Right cardiac atrium (tissue), 5 donors: ENCODE measurements at places on chromosomes 13 and 19. TPM values are rescaled to one million over a fixed set of nuclear protein-coding genes. Genes with fewer than 3 reads are reported as not detected.

Gene FRY
- total RNA-seq: 101 TPM

Gene WDR87
- not detected for total RNA-seq

DNA sequence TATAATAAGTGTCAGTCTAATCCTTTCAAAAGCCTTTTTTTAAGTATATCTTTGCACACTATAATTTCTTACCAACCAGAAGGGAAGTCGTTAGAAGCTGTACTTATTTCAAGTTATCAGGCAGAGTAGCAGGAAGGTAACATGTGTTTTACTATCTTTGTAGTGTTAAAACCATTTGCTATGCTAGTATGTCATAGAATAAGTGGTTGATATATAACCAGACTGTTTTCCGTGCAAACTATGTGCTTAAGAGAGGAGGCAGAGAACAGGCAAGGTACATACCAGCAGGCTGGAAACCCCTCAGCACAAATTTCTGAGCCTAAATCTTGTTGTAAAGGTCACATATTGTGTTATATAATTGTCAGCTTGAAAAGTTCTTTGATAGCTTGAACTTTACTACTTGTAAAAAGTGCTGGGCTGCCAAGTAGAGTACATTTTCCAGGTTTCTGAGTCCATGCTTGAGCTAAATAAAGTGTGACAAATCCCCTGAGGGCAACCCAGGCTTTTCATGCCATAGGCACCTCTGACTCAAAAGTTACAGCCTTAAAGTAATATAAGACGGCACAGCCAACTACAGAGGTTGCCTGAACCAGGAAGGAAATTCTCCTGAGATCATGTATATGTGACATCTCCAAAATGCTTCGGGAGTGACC, 1297.4 kb downstream of the PCDH9 start:
- DNase-seq: no peak

GRCh38 chr13:69487576-69487975, 620.0 kb upstream of the ATXN8OS start:
- DNase-seq: no peak

DNA sequence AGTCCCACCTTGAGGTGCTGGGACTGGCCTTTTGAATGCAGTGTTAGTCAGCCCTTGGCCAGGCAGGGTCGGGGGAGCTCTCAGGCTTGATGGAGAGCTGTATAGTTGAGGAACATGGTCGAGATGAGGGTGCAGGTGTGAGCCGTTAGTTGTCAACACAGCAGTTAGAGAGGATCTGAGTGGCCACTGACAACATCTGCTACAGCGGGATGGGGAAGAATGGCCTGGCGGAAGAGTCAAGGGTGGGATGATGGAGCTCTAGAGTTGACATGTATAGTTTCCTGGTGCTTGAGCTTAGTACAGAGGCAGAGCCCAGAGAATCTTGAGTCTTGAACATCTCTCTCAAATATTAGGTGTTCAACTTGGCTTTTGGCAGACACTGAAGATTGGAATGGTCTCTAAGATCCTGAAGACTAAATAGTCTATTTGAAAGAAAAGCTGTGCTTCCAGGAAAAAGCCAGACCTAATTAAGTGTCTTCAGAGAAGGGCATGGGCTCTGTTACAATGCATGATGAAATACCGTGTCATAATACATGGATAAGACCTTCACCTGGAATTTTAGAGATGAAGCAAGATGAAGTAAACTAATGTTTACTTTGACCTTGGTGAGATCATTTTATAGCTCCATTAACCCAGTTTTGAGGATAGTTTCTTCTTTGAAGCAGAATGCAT, 9.7 kb downstream of the PCCA start:
- DNase-seq: no peak

GRCh38 chr19:35105411-35106290, 10.0 kb upstream of the FXYD3 start:
- DNase-seq: no peak

- peak; percentile 59 for DNase-seq
Observed at GRCh38 chr19:18775586-18776287, 15.4 kb downstream of the COMP start.
